ENCODE measurements at places on chromosomes 6 and 20.

GRCh38 chr6:5457041-5457440 is 195.7 kb downstream of the FARS2 start:
- DNase-seq, result peak; percentile 37

DNA sequence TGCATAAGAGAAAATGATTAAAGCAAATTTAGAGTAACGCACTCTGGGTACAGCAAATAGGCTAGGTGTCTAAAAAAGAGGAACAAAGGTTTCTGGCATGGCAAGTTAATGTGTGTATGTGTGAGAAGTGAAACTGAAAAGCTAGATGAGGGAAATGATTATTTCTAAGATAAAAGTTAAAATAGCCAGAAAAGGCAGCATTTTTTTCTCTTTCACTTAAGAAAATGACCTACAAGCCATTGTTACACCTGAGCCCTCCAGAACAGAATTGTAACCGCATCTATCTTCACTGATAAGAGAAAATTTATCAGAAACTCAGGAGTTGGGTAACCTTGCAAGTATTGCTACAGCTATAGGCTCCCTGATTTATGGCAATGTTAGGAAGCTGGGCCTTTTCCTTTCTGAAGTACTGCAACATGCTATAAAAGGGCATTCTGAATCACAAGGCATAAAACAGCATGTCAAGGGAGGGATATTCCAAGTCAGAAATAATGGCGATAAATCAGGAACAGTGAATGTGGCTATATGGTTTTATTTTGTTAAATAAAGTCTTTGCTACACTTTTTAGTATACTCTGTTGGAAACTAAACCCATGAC is 395.3 kb downstream of the TBC1D32 start:
- no peak for DNase-seq

DNA sequence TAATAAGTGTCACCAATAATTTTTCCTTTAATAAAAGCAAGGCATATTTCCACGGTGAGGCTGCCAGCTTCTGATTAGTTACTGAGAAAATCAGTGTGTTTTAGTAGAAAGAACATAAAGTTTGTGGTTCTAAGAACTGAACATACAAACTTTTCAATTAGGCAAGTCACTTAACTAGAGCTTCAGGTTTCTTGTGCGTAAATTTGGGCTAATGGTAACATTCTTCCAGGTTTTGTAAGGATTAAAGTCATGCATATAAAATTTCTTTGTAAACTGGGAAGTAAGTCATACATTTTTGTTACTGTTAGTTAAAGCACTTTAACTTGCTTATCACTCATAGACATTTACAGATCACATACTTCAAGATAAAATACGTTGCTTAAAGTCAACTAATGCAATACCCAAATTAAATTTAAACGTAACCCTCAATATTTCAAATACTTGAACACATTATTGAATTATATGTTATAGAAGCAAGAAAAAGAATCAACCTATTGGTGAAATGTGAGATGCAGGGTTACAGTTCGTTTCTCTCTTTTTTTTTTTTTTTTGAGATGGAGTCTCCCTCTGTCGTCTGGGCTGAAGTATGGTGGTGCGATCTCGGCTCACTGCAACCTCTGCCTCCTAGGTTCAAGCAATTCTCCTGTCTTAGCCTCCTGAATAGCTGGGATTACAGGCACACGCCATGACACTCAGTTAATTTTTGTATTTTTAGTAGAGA is 327.3 kb upstream of the NOX3 start:
- no peak for DNase-seq

DNA sequence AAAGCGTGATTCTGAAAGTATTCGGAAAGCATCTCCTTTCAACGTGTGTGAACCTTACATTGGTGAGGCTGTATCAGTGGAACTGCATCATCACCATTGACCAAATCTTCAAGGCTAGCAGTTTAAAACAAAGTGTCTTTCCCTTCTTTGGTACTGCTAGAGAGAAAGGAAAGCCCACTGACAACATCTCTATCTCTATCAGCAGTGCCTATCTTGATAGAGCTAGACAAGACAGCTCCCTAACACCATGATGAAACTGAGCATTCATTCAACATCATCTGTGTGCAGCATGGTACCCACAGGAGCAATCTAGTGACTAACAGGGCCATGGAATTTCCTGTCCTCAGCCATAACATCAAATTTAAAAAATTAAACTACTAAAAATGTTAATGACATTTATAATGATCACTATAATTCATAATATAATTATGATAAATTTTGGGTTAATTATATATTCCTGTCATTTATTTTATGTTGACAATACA is 31.5 kb upstream of the EDN1 start:
- DNase-seq, result no peak

DNA sequence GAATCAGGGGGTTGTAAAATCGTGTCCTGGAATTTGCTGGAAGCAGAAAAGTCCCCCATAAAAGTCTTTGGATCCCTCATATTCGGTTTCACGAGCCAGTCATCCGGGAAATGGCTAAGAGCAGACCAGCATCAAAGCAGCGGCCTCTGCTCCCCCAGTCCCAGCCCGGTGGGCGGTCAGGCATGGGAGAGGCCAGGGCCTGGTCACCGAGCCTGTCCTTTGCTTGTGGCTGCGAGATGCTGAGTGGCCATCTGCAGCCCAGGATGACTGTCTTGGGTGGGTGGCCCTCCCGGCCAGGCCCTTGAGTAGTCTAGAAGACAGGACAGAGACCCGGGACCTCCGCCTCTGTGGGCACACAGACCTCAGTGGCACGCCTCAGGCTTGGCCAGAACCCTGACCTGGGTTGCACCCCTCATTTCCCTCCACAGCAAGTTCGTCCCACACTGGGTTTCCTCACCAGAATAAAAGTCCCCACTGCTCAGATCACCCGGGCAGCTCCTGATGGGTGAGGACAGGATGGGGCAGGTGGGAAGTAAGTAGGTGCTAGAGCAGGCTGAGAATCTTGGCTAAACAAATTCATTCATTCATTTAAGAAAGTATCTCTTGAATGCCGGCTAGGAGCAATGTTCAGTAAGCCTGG is 172.1 kb downstream of the BMP7 start:
- no peak for DNase-seq

DNA sequence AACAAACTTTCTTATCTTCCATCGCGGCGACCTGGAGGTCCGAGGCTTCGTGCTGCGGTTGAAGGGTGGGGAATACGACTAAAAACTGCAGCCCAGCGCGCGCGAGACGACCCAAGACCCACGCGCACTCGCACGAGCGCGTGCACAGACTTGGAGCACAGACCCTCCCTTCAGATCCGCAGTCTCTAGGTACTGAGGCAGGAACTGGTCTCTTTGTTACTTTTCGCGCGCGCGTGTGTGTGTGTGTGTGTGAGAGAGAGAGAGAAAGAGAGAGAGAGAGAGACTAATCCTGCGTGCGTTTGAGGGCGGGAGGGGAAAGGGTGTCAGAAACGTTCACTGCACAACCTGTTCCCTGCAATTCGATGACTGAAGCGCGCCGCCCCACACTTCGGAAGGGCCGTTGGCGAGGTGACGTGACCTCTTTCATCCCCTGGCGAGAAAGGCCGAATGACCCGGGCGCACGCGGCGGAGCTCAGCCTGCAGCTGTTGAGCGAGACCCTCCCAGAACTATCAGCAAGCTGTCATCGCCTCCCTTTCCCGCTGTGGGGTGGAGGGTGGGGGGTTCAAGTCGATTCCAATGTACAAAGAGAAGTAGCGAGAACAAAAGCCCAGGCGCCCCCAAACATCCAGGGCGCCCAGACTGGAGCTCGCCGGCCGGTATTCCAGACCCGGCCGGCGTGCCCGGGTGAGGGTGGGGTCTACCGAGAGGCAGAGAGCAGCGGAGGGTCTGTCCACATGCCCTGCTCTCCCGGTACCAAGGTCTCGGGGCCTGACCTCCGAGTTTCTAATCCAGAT is 1.5 kb upstream of the TUBB2B start:
- peak; percentile 69 for DNase-seq

GRCh38 chr6:36703982-36704381 is 6.4 kb downstream of the RAB44 start:
- DNase-seq, result no peak

DNA sequence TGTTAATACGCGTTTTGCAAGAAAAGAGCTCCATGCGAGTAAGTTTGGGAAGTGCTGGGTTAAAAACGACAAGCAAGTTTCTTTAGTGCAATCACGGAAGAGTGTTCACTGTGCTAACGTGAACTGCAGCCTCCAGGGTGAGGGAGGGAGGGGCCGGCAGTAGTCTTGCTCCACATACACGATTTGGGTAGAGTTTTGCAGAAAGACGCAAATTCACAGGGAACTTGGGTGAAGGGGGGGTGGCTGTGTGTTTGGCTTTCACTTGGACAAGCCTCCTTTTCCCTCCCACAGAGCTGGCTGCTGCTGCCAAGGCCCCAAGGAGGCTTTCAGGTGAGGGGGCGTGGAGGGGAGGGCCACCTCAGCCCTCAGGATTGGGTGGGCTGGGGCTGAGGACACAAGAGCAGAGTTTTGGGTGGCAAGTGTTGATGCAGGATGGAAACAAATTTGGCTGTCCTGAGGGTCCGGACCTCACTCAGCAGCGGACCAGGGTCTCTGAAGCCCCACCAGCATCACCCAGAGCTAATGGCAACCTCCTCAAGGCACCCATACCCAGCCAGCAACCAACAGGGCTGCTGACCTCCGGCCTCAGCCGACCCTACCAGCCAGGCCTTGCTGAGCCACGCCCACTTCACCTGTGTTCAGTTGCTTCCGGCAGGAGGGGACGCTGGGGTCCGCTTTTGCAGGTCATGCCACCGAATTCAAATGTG is 204.5 kb downstream of the ERMARD start:
- DNase-seq, result no peak

DNA sequence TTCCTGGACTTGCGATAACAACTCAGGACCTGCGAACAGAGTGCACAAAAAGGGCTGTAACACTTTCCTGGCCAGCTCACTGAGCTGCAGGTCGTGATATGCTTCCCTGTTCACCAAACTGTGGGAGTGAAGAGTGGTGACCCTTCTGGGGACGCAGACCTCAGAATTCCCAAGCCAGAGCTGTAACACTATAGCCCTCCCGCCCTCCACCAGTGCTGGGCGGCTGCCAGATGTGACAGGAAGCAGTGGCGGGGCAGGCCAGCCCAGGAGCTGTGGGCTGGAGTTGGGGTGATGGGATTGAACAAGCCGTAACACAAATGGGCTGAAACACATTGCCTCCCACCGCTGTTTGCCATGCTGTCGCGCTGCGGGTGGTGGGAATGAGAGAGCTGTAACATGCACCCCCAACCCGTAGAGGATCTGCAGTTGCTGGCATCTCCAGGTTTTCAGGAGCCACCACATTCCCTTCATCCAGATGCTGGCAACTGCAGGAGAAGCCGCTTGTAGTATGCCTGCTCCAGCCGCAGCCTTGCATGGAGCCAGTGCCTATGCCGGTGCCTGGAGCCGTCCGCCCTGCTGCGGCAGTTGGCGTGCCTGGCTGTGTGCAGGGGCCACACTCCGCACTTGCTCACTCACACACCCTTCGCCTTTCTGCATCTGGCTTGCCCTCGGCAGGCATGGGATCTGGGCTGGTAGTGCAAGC is 148.3 kb upstream of the PROKR2 start:
- no peak for DNase-seq

GRCh38 chr20:4811661-4812181 is 90.0 kb downstream of the PRND start:
- DNase-seq, result no peak

DNA sequence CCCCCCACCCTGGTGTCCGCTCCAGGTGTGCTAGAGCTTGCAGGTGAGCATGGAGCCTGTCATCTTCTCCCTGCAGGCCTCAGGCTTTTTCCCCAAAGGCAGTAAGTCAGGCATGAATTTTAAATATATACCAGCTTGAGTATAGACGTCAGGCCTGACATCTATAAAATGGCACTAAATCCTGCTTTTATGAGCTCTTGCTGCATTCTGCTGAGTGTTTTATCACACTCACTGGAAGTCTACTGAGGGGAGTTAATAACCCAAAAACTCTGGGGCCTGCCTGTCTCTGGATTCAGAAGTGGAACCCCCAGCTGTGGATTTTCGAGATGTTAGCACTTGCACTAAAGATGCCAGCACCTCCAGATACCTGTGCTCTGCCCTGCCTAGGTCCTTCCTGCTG is 133.4 kb upstream of the TOP1 start:
- DNase-seq, result no peak

GRCh38 chr6:31495580-31495979 is 2.4 kb upstream of the MICB start:
- DNase-seq, result no peak

- DNase-seq, result no peak
Measured at GRCh38 chr6:108163644-108164542, 1.9 kb upstream of the NR2E1 start.

DNA sequence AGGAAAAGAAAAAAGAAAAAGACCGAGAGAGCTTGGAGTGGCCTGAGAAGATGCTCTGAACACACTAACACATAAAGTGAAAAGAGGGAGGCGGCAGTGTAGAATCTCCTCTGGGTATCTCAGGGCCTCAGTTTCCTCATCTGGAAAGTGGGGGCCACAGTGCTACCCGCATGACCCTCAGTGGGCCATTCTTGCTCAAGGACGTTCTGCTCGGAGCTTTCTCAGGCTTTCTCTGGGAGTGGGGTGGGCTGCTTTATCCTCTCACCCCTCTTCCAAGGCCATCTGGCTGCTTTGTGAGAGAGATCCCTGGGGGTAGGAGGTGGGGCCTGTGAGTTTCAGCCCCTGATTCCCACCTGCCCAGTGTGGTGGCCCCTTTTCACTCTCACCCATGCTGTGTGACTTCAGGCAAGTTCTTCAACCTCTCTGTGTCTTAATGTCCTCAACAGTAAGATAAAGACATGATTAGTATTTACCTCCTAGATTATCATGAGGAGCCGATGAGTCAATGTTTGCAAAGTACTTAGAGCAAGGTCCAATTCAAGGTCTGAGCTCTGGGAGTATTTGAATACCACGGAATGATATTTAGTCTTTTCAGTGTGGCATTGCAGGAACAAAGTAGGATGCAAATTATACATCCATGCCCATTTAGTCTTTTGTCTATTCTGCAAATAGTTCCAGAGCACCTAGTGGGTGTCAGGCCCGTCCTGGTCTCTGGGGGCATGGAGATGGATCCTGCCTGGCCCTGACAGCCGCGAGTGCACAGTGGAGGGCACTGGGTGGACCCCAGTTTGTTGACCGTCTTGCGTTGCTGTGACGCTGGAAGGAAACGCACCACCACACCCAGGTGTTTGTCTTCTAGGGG is 34.3 kb downstream of the SRC start:
- peak; percentile 67 for DNase-seq

DNA sequence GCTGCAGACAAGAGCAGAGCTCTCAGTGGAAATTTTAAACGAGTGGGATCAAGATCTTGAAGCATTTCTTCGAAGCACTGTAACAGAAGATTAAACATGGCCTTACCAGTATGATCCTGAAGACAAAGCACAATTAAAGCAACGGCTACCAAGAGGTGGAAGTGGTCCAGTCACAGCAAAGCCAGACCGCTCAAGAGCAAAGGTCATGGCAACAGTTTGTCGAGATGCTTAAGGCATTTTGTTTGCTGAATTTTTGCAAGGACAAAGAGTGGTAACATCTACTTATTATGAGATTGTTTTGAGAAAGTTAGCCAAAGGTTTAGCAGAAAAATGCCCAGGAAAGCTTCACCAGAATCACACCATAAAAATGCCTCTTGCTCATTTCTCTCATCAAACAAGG is 153.4 kb upstream of the CARMIL1 start:
- DNase-seq, result no peak

DNA sequence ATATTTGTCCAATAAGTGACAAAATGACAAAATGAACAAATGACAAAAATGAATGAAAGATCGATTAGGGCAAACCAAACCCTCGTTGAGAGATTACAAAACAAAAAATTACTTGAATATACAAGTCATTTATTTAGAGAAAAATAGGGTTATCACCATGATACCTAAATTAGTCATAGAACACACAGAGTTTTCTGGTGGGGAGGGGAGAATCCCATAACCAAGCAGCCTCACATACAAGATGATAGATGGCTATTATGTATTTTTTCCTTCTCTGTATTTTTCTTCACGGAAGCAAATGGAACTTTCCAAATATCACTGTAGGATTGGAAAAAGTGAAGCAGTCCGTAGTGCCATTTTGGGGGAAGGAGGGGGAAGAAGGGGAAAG is 28.5 kb upstream of the BMP6 start:
- no peak for DNase-seq

All from NCI-H82 (cell line).